ENCODE measurements at places on chromosomes 16 and 17.
A peak's percentile ranks its signal among the peaks of the same experiment; 100 is the strongest.

DNA sequence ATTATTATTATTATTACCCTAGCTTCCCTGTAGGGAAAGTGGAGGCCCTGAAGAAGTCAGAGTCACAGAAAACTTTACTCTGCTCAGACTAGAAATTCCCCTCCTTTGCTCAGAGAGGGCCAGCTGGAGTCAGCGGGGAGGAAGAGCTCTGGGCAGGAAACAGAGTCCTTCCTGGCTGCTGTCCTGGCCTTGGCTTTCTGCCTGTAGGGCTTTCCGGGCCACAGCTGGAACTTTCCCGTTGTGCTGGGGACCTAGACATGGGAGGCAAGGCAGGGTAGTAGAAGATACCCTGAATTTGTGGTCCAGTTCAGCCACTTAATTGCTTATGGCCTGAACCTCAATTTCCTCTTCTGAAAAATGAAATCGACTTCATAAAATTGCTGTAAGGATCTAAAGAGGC is 14.0 kb upstream of the CCL2 start:
- DNase-seq: peak; percentile 68

- no peak for DNase-seq
Measured at GRCh38 chr17:55090079-55090492, 121.5 kb downstream of the STXBP4 start.

- no peak for DNase-seq
Measured at GRCh38 chr17:5211458-5211857, 19.8 kb upstream of the ZNF594 start.

DNA sequence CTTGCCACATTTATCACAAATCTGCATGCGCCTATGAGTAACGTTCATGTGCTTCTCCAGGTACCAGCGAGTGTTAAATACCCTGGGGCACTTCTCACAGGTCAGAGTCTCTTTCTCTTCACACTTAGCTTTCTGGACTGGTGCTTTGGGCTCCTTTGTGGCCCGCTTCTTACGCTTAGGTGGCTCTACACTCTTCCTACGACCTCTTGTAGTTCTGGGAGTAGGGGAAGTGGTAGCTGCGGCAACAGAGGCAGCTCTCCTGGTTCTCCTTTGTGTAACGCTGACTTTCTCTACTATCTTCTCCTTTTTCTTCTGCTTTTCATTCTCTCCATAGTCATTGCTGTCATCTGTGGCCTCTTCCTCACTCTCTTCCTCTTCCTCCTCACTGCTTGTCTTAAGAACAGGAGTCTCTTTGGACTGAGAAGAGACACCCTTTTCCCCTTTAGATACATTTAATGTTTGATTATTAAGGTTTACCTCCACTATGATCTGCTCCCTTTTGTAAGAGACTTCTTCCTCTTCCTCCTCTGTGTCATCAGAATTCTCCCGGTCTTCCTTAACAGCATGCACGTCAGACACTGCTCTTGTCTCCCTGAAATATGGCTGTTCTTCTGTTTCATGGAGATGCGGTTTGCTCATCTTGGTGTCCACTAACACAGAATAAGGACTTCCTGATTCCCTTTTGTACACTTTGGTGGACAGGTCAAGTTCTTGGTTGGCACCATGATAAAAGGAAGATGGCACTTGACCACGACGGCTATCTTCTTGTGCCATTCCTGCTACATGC is 45.0 kb downstream of the ZNF652 start:
- no peak for DNase-seq

GRCh38 chr16:66541388-66542355 is 8.2 kb downstream of the TK2 start:
- DNase-seq: no peak

DNA sequence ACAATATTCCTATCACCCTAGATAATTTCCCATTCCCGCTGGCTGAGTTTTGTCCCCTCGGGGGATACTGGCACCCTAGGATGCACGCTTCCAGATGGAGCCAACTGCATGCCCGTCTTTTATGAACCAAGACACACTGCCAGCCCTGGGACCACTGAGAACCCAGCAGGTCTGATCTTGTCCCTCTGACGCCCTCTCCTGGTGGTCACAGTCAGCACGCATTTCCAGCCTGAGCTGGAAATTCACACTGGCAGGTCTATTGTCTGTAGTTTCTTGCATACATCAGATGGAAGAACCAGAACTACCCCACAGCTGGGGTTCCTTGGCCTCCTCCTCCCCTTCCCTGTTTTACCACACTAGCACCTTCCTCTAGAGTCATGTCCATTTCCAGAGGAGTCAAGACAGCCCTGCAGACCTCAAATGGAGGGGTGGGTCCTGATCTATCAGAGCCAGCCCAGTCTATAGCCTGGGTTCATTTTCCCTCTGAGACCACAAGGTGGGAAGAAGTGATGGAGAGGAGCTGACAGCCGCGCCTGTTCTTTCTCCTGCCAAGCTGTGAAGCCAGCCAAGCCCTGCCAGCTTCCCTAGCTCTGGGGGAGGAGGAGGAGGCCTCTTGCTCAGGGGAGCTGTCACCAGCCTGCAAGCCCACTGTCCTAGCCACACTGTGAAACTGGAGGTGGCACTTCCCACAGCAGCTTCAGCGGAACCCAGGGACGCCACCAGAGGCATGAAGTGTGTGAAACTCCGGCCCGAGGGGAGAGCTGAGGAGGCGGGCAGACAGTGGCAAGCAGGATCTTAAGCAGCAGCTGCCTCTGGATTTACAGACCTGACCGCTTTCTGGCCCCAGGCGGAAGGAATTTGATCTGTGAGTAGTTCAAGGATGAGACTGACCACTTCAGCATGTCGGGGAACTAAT is 29.3 kb downstream of the MXRA7 start:
- peak; percentile 72 for DNase-seq

DNA sequence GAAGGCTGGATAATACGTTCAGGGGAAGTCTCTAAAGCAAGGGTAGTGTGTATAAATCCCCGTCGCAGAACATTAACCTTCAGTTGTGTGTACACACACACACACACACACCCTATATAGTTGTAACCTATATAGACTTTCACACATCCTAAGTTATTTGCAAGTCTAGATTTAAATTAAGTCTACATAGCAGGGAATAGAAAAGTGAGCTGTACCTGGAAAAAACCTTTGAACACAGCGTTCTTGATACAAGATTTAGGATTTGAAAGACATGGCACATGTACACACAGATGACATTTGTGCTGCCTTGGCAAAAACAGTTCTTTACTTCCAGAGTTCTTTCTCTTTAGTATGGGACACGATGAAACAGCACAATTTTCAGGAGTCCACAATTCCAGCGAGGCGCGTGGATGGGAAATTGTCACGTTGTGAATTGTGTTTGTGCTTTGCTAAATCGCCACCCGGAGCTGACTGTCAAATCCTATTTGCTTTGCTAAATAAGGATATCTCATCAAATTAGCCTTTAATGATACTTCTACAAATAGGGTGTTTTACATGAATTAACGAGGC is 233.9 kb downstream of the MRTFB start:
- DNase-seq: no peak

Measured in tibial artery (tissue), 4 donors.